ENCODE measurements at places on chromosomes 13 and 19.

- H3K4me3 ChIP-seq = peak overlapping the region; percentile 43
- peaks cover under 1% of the 10 kb centered on the region for H3K36me3 ChIP-seq
- no peaks in the 10 kb centered on the region for H3K27me3 ChIP-seq
- H3K27ac ChIP-seq = peak overlapping the region; percentile 19
Observed at GRCh38 chr13:98556968-98557631, 19.8 kb downstream of the STK24 start.

DNA sequence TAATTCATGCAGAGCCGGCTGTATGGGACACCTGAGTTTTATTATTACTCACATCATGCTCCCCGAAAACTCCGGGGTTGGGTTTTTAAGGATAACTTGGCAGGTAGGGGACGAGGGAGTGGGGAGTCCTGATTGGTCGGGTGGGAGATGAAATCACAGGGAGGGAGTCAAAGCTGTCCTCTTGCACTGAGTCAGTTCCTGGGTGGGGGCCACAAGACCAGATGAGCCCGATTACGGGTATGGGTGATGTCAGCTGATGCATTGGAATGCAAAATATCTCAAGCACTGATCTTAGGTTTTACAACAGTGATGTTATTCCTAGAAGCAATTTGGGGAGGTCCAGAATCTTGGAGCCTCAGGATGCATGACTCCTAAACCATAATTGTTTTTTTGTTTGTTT is 18.6 kb upstream of the COG3 start:
- no peaks in the 10 kb centered on the region for H3K4me1 ChIP-seq
- H3K27me3 ChIP-seq = peaks cover 11% of the 10 kb centered on the region
- H3K36me3 ChIP-seq = no peaks in the 10 kb centered on the region
- H3K27ac ChIP-seq = no peak overlapping the region
- DNase-seq = no peak

- H3K4me3 ChIP-seq = no peak overlapping the region
- no peaks in the 10 kb centered on the region for H3K27me3 ChIP-seq
- no peaks in the 10 kb centered on the region for H3K4me1 ChIP-seq
- H3K36me3 ChIP-seq = peaks cover 12% of the 10 kb centered on the region
- no peak overlapping the region for H3K27ac ChIP-seq
Observed at GRCh38 chr13:111209613-111210012, 94.5 kb downstream of the ARHGEF7 start.

DNA sequence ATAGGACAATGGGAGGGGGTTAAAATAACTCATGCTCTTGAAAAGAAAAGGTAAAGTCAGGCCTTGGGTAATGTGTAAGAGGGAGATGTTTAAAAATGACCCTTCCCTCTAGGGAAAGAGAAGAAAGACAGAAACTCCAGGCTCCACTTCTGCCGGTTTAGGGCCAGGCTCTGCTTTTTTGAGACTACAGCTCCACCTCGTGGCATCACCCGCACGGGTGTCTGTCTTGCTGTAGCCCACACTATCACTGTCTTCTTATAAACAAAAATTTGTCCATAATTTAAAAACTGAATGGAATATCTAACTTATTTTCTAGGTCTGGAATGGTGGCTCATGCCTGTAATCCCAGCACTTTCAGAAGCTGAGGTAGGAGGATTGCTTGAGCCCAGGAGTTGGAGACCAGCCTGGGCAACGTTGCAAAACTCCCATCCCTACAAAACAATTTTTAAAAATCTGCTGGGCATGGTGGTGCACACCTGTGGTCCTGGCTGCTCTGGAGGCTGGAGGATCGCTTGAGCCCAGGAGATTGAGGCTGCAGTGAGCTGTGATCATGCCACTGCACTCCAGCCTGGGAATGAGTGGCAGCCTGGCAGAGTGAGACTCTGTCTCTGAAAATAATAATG is 65.1 kb upstream of the GTF3A start:
- H3K4me1 ChIP-seq = peaks cover 10% of the 10 kb centered on the region
- no peaks in the 10 kb centered on the region for H3K36me3 ChIP-seq
- DNase-seq = peak; percentile 62
- H3K27me3 ChIP-seq = peaks cover 7% of the 10 kb centered on the region

GRCh38 chr19:56838909-56839651 is 1.4 kb downstream of the PEG3 start:
- no peaks in the 10 kb centered on the region for H3K36me3 ChIP-seq
